ENCODE measurements at places on chromosomes 5 and 9.

- DNase-seq, result no peak
Measured at GRCh38 chr5:65411356-65411755, 70.4 kb downstream of the ADAMTS6 start.

GRCh38 chr5:10975945-10976344, 214.9 kb upstream of the DAP start:
- no peak for DNase-seq

DNA sequence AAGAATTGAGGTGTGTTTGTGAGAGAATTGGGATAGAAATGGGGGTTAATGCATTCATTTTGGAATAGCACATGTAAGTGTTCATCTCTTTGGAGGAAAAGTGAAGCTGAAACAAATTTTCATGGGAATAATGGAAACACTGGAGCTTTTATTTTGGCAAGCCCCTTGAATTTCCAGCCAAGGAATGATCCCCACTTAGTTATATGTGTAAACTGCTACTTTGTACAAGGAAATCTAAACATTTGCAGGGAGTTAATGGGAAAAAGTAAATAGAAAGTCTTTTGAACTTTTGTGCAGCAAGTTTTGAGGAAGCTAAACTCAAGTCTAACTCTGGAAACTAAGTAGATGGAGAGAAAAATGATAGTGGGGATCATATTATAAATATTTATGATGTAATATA, 44.1 kb downstream of the CAMK4 start:
- no peak for DNase-seq

GRCh38 chr9:115746496-115746895, 407.1 kb upstream of the PAPPA start:
- DNase-seq, result no peak

- DNase-seq, result no peak
Measured at GRCh38 chr5:38447786-38448185, 108.7 kb downstream of the LIFR start.

DNA sequence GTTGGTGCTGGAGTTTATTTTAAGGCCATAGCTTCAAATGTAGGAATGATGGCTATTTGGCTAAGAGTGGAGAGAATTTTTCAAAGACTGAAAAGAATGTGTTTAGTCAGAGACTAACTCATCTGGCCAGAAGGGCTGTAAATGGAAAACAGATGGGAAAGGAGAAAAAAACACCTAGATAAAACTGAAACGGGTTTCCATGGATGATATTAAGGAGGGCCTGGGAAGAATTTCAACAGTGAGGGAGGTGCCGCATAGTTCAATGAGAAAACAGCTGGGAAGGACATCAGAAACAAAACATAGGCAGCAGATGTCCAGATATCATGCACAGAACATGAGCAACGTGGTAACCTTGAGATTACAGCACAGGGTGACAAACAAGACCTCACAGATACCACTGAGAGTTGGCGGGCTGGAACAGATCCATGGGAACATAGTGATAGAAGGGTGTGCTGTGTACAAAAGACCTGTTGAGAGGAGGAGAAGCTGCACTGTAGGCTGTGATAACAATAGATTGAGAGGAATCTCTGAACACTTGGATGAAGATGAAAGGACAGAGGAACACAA, 31.2 kb upstream of the RAD23B start:
- DNase-seq, result no peak

DNA sequence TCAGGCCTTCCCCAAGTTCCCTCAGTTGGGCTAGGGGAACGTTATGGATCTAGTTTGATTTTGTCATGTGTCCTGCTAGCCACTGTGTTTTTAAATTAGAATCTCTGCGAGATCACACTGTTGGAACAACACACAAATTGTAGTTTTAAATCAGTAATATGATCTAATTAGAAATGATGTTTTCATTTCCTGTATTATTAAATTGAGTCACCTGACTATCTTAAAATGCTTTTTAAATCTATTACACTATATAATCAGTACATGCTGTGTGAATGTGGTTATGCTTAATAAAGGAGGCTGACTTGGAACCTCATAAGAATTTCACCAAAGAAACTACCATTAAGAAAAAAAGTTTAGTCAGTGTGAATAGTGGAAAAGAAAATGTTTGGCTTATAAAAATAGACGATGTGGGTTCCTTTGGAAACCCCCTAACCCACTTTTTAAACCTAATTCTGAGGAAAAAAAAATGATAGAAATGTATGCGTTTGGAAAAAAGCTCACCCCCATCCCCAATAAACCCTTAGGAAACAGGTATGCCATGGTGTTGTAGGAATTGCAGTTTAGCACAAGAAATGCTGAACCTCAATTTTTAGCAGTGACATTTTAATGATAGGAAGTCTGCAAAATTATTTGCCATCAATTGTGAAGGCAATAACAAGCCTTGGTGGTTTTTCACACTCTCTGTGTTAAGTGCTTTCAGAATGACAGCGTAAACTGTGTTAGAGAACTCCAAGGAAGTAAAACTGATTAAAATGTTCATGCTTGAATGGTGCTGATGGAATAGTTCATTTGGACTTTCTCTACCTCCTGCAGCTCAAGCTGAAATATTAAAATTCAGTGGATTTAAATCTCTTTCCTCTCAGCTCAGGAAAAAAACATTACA, 59.0 kb downstream of the TLE4 start:
- no peak for DNase-seq

DNA sequence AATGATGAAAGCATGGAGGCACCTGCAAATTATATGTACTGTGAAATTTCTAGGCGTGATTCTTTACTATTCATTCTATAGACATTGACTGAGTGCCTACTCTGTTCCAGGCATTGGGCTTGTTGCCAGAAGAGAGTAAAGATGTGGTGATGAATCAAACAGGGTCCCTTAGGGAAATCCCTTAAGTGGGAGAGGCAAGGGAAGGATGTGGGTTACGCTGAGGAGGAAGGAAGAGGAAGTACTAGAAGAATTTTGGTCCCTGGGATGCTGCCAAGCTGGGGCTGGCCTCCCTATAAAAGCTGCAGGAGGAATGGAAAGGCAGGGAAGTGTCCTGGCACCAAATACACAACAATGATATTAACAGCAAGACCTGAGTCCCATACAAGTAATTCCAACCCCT, 76.7 kb upstream of the SPOCK1 start:
- DNase-seq, result no peak

DNA sequence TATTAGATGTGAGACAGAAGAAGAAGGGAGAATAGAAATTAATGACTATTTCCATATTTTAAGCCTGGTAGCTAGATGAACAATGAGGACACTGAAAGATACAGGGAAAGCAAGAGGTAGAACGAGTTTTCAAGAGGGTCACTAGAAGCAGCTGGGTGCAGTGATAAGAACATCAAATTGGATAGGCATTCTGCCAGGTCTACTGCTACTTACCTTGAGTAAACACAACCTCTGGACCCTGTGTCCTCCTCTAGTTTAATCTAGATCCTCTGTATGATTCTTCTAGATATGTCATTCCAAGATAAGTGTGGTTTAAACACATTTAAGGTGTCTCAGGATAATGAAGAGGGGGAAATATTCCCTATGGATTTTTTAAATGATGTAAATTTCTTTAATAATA, 31.2 kb downstream of the OTP start:
- no peak for DNase-seq

- no peak for DNase-seq
Measured at GRCh38 chr5:31726952-31727351, 88.0 kb downstream of the PDZD2 start.

DNA sequence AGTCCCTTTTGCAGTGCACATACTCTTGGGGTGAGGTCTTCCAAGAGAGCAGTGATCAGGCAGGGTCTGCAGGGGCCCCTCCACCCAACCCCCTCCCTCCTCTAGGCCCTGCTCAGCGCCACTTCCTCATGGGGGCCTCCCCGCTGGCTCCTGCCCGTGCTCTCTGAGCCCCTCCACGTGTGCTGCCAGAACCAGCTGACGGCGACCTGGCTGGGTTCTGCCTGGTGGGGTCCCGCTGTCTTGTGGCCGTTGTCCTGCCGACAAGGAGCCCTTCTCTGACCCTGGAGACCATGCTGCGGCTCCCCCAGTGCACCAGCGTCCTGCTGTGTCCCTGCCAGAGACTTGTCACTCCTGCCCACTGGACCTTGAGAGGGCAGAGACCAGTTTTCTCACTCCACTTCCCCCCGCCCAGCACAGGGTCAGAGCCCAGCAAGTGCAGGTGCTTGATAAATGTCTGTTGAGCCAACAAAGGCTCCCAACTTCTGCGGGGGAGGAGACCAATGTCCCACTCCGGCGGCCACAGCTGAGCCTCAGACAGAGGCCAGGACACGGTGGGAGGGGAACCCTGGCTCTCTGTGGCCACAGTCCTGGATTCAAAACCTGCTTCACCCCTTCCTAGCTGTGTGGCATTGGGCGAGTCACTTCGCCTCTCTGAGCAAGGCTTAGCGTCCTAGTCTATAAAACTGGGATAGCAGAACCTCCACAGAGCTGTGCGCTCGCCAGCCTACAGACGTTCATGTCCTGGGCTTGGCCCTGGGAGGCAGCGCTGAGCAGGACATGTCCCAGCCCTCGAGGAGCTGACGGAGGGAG, 24.8 kb downstream of the SARDH start:
- DNase-seq, result no peak

GRCh38 chr9:119500072-119500771, 131.0 kb upstream of the BRINP1 start:
- no peak for DNase-seq

GRCh38 chr5:111553868-111554267, 41.5 kb upstream of the STARD4 start:
- no peak for DNase-seq

DNA sequence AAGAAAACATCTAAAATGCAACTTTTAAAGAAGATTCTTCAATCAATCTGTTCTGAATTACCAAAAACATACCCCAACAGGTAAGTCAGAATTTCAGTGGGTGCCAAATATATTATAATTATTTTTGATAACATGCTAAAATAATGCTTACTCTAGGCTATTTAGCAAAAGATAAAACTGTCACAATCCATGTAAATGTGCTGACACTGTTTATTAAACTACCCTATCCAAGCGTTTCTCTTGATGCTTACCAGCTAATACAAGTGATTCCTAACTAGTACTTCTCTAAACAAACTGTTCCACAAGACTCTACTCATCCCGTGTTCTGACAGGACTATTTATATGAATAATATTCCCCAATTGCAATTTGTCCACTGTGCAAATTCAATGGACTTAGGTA, 236.7 kb downstream of the BNC2 start:
- DNase-seq, result no peak

- no peak for DNase-seq
Measured at GRCh38 chr5:16234598-16234997, 55.0 kb upstream of the MARCHF11 start.

- no peak for DNase-seq
Measured at GRCh38 chr9:130090915-130091314, 37.2 kb downstream of the GPR107 start.

DNA sequence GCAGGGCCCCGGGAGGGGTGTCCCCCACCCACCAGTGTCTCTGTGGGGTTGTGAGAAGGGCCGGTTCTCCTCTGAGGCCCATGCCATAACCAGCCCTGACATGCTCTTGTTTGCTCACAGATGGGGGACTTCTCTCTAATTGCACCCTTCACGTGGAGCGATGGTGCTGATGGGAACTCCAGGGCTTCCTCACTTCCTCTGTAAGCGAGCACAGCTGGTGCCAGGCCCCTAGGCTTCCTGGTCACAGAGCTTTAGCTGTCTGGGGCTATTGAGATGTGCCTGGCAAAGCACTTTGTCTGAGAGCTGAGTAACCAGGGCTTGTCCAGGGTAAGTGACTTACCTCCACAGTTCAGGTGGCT, 36.4 kb downstream of the PHF2 start:
- no peak for DNase-seq

DNA sequence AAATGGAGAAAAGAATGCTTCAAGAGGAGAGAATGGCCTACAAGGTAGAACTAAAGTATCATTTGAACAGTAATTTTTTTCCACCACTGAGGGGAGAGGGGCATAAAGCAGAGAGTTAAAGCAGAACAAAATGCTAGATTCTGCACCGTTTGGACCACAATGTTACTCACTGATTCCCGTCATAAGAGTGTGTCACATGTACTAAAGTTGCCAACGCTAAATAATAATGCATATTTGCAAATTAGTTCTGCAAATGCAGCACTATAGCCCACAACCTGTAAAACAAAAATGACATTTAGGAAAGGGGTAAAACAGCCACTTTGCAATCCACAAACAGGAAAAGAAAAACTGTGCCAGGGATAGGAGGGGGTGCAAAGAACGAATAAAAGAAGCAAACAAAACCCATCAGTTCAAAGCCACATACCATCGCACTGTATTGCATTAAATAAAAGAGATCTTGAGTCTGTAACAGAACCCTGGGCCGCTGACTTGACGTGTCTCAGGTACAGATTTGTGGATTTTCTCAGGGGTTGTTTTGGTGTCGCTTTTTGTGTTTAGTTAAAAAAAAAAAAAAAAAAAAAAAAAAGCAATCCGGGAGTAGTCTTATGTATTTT, 7.7 kb upstream of the NFIB start:
- no peak for DNase-seq

- DNase-seq, result no peak
Measured at GRCh38 chr5:101539315-101539714, 636.2 kb upstream of the ST8SIA4 start.

DNA sequence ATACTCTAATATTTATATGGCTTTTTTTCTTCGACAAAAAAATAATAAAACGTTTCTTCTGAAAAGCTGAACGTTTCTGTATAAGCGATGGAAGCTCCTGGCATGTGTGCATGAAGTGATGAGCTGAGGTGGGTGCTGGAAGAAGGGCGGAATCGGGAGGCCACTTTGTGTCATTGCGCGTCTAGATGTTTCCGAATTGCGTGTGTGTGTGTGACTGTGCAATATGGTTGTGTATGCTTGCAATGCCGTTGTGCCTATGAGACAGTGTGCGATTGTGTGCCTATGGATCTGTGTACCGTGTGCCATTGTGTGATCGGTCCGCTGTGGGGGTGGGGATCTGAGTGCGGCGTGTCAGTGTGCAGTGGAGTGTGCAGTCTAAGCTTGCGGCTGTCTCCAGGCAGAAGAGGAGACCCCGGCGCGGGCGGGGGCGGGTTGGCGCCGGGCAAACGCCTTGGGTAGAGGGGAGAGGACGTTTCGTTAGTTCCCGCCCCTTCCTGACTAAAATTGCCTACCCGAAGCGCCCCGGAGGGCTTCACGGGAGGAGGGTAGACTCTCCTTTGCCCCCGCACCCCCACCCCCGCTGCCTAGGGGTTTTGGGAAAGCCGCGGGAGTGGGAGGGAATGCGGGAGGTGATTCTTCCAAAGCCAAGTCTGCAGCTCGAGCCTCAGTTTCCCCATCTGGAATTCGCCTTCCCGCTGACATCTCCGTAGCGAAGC, 24.2 kb downstream of the PCDHGC5 start:
- no peak for DNase-seq

Data from activated CD4-positive, alpha-beta T cell treated with anti-CD3 and anti-CD28 coated beads, Interleukin-2, amount 50 U/mL, for 24 hours (primary cell).